ENCODE measurements at places on chromosomes 5 and 9. TPM values are rescaled to one million over a fixed set of nuclear protein-coding genes. Genes with fewer than 3 reads are reported as not detected.
A peak's percentile ranks its signal among the peaks of the same experiment; 100 is the strongest.

DNA sequence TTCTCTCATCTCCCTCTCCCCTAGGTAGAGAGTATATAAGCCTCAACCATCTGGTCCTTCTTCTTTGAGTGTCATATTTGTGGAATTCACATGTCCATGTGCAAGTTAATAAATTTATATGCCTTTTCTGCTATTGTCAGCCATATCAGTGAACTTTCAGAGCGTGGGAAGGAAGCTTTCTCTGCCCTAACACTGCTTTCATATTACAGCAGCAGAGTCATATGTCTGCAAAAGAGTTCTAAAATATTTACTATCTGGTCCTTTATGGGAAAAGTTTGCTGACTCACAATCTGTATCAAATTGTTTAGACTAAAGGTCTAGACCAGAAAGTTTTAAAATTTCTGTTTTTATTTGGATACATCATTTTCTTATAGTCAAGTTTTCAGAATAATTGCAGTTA lies 669.0 kb downstream of the LRRC70 start:
- peaks cover 4% of the 10 kb centered on the region for H3K27me3 ChIP-seq
- DNase-seq, result peak; percentile 21
- H3K36me3 ChIP-seq, result no peaks in the 10 kb centered on the region
- no peak overlapping the region for H3K27ac ChIP-seq

DNA sequence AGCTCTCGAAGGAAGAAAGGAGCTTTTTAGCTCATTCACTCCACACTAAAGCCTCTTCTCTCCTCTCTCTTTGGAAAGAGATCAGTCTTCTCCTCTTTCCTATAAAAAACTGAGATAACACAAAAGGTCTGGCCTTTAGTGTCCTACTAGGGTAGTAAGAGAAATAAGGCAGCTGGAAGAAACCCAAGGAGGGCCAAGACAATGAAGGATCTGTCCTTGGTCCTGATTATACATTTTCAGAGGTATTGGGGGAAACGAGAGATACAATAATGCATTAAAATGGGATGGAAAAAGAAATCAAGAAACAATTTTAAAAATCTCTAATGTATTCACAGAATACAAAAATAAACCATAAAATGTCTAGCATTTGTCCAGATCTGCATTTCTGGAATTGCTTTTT lies 184.0 kb downstream of the SLF1 start:
- no peaks in the 10 kb centered on the region for H3K27me3 ChIP-seq
- DNase-seq, result peak; percentile 36
- H3K4me3 ChIP-seq, result no peak overlapping the region
- H3K36me3 ChIP-seq, result no peaks in the 10 kb centered on the region
- H3K4me1 ChIP-seq, result no peaks in the 10 kb centered on the region

- peak; percentile 53 for DNase-seq
- H3K4me1 ChIP-seq, result no peaks in the 10 kb centered on the region
- H3K27ac ChIP-seq, result no peak overlapping the region
These were observed 11.7 kb downstream of the CER1 start for GRCh38 chr9:14710804-14711203.

GRCh38 chr9:137199411-137200121 lies 975 bp downstream of the TPRN start:
- H3K27me3 ChIP-seq, result no peaks in the 10 kb centered on the region
- peak overlapping the region; percentile 66 for H3K4me3 ChIP-seq
- no peak overlapping the region for H3K27ac ChIP-seq
- no peaks in the 10 kb centered on the region for H3K36me3 ChIP-seq

GRCh38 chr9:117958726-117959125 lies 254.5 kb downstream of the TLR4 start:
- H3K27ac ChIP-seq, result no peak overlapping the region
- no peak for DNase-seq
- no peaks in the 10 kb centered on the region for H3K36me3 ChIP-seq
- no peaks in the 10 kb centered on the region for H3K27me3 ChIP-seq
- H3K4me1 ChIP-seq, result no peaks in the 10 kb centered on the region
- no peak overlapping the region for H3K4me3 ChIP-seq

- no peak for DNase-seq
- peaks cover 51% of the 10 kb centered on the region for H3K4me1 ChIP-seq
- no peak overlapping the region for H3K4me3 ChIP-seq
- H3K27ac ChIP-seq, result peak overlapping the region; percentile 44
- no peaks in the 10 kb centered on the region for H3K36me3 ChIP-seq
- H3K27me3 ChIP-seq, result no peaks in the 10 kb centered on the region
These were observed 6.4 kb upstream of the CHD1 start for GRCh38 chr5:98935206-98935605.

DNA sequence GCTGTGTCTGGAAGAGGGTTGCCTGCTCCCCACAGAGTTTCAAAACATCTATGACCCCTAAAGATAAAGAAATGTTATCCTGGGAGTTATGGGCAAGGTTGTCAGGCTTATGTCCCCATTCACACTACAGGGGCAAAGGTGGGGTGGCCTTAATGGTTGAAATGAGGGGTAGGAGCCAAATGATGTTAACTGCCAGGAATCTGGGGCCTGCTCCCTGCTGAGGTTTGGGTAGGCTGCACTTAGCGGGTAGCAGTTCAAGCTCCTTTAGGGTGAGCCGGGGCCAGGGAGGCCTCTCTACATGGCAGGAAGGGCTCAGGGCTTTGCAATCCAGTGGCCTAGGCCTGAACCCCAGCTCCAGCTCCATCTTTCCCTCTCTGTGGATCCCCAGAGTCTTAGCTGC lies 3.0 kb downstream of the FGF18 start:
- H3K4me3 ChIP-seq, result no peak overlapping the region
- H3K36me3 ChIP-seq, result no peaks in the 10 kb centered on the region
- no peak for DNase-seq
- 0 out of 2 replicates have a peak, but pooled peaks cover 6% of the 10 kb centered on the region for H3K4me1 ChIP-seq

- H3K4me1 ChIP-seq, result no peaks in the 10 kb centered on the region
- no peak for DNase-seq
- no peaks in the 10 kb centered on the region for H3K36me3 ChIP-seq
- no peak overlapping the region for H3K4me3 ChIP-seq
These were observed 10.6 kb upstream of the SLC2A6 start for GRCh38 chr9:133489253-133490190.

GRCh38 chr5:56145106-56145505 lies 88.0 kb downstream of the ANKRD55 start:
- DNase-seq, result peak; percentile 16
- H3K27ac ChIP-seq, result no peak overlapping the region
- H3K36me3 ChIP-seq, result no peaks in the 10 kb centered on the region
- H3K4me1 ChIP-seq, result peaks cover 9% of the 10 kb centered on the region
- no peaks in the 10 kb centered on the region for H3K27me3 ChIP-seq

- no peak for DNase-seq
- no peak overlapping the region for H3K27ac ChIP-seq
- H3K4me3 ChIP-seq, result no peak overlapping the region
- H3K27me3 ChIP-seq, result peaks cover 41% of the 10 kb centered on the region
- H3K36me3 ChIP-seq, result no peaks in the 10 kb centered on the region
These were observed 9.7 kb upstream of the CLPTM1L start for GRCh38 chr5:1354576-1354975.

- no peaks in the 10 kb centered on the region for H3K36me3 ChIP-seq
- H3K4me3 ChIP-seq, result no peak overlapping the region
- H3K27ac ChIP-seq, result no peak overlapping the region
- H3K27me3 ChIP-seq, result no peaks in the 10 kb centered on the region
These were observed 55.7 kb upstream of the SLC44A1 start for GRCh38 chr9:105188746-105189145.

GRCh38 chr5:28468166-28468565 lies 1429.8 kb upstream of the CDH9 start:
- no peak overlapping the region for H3K4me3 ChIP-seq
- no peaks in the 10 kb centered on the region for H3K27me3 ChIP-seq
- no peak overlapping the region for H3K27ac ChIP-seq
- no peaks in the 10 kb centered on the region for H3K4me1 ChIP-seq
- no peaks in the 10 kb centered on the region for H3K36me3 ChIP-seq

DNA sequence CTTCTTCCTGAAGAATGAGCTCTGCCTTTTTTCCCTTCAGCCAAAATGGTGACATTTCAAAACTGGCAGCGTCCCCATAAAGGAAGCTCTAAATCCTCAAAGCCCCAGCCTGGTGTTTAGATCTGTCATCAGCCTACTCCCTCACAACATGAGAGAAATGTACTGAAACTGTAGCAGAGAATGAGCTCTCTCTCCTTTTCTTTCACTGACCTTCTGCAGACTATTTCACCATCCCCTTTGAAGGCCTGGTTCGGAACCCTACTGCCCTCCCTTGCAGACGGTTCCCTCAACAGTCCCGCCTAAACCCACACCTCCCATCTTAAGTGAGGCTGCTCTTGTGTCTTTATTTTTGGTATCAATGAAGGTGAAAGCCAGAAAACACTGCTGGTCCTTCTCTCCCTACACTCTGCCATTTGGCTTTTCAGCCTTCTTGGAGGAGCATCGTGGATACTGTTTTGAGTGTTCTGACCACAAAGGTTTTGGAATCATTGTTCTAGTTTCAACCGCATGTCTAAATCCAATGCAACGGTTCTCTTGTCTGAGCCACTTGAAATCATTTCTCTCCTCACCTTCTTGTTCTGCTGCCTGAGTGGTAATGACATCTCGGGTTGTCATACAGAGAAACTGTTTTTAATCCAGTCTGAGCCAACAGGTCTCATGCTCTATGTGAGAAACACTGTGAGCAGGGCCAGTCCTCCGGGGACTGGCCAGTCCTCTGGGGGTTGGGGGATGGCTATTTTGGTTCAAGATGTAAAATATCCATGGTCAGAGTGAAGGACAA lies 39.0 kb downstream of the ITK start:
- H3K36me3 ChIP-seq, result no peaks in the 10 kb centered on the region
- H3K27me3 ChIP-seq, result no peaks in the 10 kb centered on the region
- peaks cover 15% of the 10 kb centered on the region for H3K4me1 ChIP-seq
- H3K27ac ChIP-seq, result no peak overlapping the region
- DNase-seq, result peak; percentile 39
- no peak overlapping the region for H3K4me3 ChIP-seq

DNA sequence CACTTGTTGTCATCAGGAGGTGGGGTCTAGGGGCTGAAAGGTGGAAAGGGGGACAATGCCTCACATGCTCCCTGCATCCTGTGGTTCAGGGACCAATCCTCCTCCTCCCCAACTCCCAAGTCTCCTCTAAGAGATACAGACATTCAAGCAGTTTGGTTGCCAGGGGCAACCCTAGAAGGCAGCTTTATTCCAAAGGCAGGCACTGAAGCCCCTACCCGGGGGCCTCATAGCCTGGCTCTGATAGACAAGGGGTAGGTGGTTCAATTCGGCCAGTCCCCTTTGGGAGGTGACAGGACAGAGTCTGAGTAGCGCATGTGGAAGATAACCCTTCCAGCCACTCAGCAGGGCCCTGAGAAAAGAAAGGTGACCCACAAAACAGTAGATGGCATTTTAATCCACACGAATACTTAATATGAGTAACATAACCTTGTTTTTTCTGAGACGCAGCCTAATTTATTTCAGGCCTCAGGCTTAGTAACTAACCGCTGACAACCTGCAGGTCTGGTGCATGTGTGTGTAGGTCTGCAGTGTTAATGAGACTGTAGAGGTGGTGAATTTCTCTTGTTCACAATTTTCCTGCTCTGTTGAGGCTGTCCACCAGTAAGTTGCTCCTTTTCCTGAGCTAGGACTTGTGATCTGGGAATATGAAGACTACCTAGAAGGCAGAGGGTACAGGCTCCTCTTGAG lies 31.3 kb upstream of the HSPA9 start:
- H3K27me3 ChIP-seq, result no peaks in the 10 kb centered on the region
- H3K4me3 ChIP-seq, result no peak overlapping the region
- no peaks in the 10 kb centered on the region for H3K36me3 ChIP-seq
- H3K4me1 ChIP-seq, result peaks cover 16% of the 10 kb centered on the region
- no peak overlapping the region for H3K27ac ChIP-seq

GRCh38 chr5:129724222-129724621 lies 23.7 kb upstream of the MINAR2 start:
- no peaks in the 10 kb centered on the region for H3K4me1 ChIP-seq
- no peak for DNase-seq
- no peak overlapping the region for H3K4me3 ChIP-seq
- H3K36me3 ChIP-seq, result no peaks in the 10 kb centered on the region
- no peaks in the 10 kb centered on the region for H3K27me3 ChIP-seq

DNA sequence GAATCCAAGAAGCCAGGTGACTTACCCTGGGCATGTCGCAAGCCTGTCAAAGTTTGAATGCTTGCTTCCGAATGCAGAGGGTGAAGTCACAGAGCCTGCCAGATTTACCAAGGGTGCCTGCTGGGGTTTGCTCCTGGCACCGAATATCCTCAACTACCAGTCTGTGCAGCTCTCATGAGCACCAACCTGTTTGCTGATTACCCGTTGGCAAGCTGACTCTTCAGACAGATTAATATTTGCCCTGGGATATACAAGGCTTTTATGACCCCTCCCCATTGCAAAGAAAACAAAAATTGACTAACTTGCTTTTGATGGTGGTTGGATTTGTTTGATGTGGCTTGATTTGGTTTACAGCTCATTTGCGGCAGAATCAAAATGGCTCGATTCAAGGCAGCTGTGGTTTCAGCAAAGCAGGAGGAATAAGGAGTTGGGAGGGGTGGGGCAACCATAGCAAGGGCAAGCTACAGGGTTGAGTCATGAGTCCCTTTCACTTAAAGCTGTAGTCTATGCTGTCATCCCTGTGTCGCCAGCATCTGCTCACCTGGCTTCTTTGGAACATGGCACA lies 82.3 kb upstream of the AGXT2 start:
- peak overlapping the region; percentile 63 for H3K27ac ChIP-seq
- H3K4me3 ChIP-seq, result no peak overlapping the region
- H3K27me3 ChIP-seq, result no peaks in the 10 kb centered on the region
- H3K4me1 ChIP-seq, result peaks cover 68% of the 10 kb centered on the region

DNA sequence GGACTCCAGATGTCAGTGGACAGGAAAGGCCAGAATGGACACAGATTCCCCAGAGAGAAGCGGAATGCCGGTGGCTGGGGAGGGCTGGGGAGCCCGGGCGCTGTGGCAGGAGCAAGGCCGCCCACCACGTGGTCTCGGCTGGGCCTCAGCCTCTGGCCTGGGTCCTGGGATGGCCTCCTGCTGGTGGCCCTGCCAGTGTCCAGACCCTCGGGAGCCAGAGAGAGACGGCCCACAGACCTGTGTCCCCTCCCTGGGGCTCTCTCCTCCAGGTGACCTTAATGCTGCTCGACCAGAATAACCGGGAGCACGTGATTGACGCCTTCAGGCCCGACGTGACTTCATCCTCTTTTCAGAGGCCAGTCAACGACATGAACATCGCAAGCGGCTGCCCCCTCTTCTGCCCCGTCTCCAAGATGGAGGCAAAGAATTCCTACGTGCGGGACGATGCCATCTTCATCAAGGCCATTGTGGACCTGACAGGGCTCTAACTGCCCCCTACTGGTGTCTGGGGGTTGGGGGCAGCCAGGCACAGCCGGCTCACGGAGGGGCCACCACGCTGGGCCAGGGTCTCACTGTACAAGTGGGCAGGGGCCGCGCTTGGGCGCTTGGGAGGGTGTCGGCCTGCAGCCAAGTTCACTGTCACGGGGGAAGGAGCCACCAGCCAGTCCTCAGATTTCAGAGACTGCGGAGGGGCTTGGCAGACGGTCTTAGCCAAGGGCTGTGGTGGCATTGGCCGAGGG lies 19.0 kb downstream of the FBXW5 start:
- H3K4me1 ChIP-seq, result no peaks in the 10 kb centered on the region
- no peak overlapping the region for H3K27ac ChIP-seq
- no peak overlapping the region for H3K4me3 ChIP-seq
- no peaks in the 10 kb centered on the region for H3K27me3 ChIP-seq
- DNase-seq, result no peak

GRCh38 chr9:96109680-96110351 lies 192.2 kb downstream of the HSD17B3 start:
- H3K4me3 ChIP-seq, result no peak overlapping the region
- H3K4me1 ChIP-seq, result no peaks in the 10 kb centered on the region
- no peak overlapping the region for H3K27ac ChIP-seq
- DNase-seq, result peak; percentile 37

ASPN gene
- total RNA-seq, result 6.3 TPM

CMYA5 gene
- 0.97 TPM for total RNA-seq

ANKRD18A gene
- not detected for total RNA-seq

S1PR3 gene
- 16.9 TPM for total RNA-seq

TMC1 gene
- not detected for total RNA-seq

ACOT12 gene
- total RNA-seq, result not detected

WDR38 gene
- not detected for total RNA-seq

HNRNPA0 gene
- total RNA-seq, result 15.0 TPM

RETREG1 gene
- 0.22 TPM for total RNA-seq

IRX2 gene
- total RNA-seq, result 38.1 TPM

SRD5A1 gene
- total RNA-seq, result 20.2 TPM

Data from GM23248 (cell line).